ENCODE measurements at places on chromosomes 11 and 22.
A peak's percentile ranks its signal among the peaks of the same experiment; 100 is the strongest.

DNA sequence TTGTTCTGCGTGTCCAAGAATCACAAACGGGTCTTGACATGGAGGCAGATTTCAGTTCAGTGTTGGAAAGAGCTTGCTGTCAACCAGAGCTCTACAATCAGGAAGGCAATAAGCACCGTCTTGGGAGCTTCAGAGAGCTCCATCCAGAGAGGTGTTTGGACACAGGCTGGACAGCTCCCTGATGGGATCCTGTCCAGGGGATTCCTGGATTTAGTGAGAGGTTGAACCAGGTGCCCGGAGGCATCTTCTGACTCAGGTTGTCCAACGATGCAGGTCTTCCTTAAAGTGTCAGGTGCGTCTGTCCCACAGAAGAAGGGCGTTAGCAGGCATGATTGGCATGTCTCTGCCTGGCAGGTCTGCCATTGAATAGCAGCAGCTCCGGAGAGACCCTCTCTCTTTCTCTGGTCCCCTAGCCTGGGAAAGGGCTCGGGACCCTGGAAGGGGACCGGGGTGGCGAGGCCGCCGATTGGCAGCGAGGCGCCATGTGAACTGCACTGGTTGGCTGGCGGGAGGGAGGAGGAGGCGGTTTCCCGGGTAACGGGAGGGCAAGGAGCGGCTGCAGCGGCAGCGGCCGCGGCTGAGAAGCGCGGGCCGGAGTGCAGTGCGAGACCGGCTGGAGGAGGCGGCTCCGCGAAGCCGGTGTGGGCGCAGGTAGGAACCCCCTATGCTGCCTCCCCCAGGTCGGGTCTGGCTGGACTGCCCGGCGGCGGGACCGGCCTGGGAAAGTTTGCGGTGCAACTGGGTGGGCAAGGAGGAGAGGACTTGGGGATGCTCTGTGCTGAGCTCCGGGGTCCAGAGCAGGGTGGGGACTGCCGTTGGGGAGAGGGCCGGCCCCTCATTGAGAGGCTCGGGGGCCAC lies 104.1 kb upstream of the E2F8 start:
- DNase-seq = no peak

DNA sequence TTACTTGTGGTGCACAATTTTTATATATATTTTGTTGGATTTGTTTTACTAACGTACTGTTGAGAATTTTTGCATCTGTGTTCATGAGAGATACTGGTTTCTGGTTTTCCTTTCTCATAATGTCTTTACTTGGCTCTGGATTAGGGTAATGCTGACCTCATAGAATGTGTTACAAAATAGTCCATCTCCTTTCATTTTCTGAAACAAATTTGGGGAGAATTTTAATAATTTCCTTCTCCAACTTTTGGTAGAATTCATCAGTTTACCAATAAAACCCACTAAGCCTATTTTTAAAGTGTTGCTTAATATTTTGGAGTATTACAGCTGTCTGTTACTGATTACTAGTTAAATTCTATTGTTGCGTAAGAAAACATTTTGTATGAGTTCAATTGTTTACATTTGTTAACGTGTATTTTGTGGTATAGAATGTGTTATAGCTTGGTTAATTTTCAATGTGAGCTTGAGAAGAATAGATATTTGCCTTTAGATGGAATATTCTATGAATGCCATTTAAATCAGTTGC lies 11.5 kb downstream of the TRIM22 start:
- no peak for DNase-seq

GRCh38 chr11:122375687-122376399 lies 259.8 kb upstream of the BLID start:
- no peak for DNase-seq

GRCh38 chr11:116928102-116928777 lies 90.8 kb upstream of the APOA1 start:
- DNase-seq = no peak

DNA sequence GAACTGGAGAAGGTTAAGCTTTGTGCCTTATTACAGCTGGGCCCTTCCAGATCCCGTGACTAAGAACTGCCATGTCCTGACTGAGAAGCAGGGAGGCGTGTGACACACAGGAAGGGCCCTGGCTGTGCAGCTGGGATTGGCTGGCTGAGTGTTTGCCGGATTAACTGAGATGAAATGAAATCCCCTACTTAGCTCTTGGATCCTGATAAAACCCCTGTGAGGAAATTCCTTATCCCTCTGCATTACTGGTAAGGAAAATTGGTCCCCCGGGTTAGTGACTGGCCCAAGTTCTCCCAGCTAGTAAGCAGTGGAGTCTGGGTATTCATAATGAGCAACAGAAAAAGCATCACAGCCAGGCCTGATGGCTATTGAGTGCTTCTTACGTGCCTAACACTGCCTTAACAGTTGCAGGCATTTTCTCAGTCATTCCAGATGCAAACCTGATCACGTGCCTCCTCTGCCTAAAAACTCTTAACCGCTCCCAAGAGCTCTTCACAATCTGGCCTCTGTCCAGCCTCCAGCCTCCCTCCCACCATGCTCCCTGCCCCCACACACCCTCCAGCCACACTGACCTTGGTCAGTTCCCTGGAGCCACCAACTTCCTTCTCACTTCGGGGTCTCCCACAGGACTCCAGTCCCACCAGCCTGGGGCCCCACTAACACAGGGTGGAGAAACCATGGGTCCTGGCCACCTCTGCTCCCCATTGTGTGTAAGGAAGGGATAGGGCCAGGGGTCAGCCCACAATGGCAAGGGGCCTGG lies 37.8 kb downstream of the ARRB1 start:
- DNase-seq = no peak

DNA sequence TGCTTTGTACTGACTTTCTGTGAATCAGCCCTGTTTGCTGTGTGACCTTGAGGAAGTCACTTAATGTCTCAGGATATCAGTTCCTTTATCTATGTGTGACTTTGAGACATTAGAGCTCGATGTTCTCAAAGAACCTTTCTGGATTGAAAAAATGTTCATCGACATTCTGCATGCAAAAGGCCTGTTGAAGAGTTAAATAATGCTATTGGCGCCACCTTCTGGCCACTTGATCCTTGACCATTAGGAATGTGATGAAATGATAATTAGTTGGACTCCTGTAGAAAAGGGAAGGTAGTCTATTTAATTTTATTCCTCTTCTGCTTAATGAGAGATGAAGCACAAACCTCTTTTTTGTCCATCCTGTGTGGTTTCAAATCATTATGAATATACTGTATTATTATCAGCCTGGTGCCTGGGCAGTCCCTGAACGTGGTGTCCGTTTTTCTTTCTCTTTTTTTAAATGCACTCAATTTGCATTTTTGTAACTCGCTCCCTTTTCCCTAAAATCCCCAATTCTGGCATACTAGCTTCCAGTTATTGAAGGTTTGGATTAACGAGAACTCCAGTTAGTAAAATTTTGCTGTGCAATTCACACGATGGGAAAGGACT lies 20.7 kb downstream of the ELF5 start:
- DNase-seq = no peak

DNA sequence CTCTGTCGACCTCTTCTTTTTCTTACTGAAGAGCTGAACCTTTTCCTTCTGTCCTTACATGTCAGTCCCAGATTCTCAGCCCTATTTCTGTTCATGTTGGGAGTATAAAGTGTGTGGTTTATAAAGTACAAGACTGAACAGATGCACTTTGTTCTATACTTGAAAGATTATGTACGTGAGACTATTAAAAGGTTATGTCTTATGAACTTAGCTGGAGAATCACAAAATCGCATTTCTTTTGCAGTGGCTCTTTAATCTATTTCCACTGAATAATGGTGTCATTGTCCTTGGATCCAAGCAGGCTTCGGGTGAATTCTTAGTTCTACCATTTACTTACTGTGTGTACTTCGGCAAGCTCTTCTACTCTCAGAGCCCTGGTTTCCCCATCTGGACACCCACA lies 558.4 kb downstream of the TMEM135 start:
- no peak for DNase-seq

DNA sequence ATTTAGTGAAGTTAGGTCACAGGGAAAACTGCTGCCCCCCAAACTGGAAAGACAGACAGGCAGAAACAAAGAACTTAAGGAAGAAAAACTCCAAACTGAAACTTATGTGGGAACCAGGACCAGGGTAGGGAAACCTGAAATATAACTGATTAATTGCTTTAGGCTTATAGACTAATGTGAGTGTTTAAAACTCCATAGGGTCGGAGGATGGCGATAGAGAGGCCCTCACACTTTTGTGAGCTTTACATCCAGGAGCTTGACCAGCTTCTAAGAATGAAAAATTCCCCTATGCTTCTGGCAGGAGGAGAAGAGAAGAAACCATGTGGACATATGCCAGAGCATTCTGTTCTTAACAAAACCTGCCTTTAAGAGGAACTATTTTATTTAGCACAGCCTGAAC lies 598.6 kb downstream of the NELL1 start:
- DNase-seq = no peak

- DNase-seq = no peak
These were observed 585.4 kb downstream of the SOX6 start for GRCh38 chr11:15770798-15771414.

DNA sequence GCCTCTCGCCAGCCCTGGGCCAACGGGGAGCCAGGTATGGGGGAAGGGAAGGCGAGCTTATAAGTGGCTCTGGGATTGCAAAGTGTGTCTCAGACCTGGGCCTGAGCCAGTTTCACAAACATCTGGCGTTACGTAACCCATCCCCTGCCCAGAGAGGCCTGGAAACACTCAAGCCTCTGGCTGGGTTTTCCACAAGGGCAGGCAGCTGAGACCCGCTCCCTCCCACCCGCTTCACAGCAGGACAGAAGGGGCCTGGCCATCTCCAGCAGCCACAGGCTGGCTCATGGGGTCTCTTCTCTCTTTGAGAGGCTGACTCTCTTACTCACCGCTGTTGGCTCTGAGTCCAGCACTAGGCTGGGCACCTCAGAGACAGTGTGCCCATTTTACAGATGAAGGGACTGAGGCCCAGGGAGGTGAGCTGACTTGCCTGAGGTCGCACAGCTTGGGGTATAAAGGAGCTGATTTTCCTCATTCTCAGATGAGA lies 44.5 kb downstream of the TRIOBP start:
- DNase-seq = no peak

- peak; percentile 50 for DNase-seq
These were observed 55.2 kb downstream of the NECTIN1 start for GRCh38 chr11:119673759-119674336.

- peak; percentile 67 for DNase-seq
These were observed 7.3 kb upstream of the SYT7 start for GRCh38 chr11:61587951-61588727.

GRCh38 chr11:45889555-45889954 lies 4.1 kb downstream of the MAPK8IP1 start:
- no peak for DNase-seq

DNA sequence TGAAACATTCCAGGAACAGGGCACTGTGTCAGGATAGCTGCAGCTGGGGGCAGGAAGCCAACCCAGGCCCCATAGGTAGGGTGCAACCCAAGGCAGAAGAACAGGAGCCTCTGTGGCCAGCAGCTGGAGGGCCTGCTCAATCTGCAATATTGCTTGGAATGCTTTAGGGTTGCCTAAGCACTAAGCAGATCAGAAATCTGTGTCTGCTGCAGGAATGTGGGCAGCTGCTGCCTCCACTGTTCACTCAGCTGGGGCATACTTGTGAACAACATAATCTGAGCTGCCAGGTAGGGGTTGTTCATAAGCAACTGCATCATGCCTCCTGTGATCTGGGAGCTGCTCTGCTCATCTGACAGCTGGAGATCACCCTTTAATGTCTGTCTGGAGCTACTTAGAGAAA lies 1.7 kb downstream of the UBQLNL start:
- no peak for DNase-seq

- DNase-seq = no peak
These were observed 552.8 kb upstream of the CCDC179 start for GRCh38 chr11:23413057-23413456.

DNA sequence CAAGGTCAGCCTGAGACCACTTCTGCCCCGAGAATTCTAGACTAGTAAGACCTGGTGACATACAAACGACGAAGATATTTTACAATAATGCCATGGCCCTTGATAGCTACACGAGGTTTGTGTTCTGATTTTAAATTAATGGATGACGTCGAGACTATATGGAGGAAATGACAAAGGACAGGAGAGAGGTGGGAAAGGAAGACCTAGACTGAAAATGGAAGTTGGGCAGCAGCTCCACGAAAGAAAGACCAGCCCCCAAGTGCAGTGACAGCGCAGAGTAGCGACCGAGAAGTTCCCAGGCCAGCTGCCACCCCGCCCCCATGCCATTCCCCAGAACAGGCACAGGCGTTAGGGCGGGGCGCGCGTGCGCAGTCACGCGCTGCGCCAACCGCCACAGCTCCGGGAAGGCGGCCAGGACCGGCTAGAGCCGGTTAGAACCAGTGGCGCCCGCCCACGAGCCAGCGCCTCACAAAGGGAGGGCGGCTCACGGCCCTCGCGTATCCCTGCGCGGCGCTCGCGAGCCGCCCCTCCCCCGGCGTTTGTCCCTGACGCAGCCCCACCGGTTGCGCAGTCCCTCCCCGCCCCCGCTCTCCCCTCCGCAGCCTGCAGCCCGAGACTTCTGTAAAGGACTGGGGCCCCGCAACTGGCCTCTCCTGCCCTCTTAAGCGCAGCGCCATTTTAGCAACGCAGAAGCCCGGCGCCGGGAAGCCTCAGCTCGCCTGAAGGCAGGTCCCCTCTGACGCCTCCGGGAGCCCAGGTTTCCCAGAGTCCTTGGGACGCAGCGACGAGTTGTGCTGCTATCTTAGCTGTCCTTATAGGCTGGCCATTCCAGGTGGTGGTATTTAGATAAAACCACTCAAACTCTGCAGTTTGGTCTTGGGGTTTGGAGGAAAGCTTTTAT lies 1.5 kb upstream of the MALAT1 start:
- peak; percentile 99 for DNase-seq

GRCh38 chr11:119717839-119718534 lies 11.0 kb downstream of the NECTIN1 start:
- DNase-seq = no peak

GRCh38 chr11:81098471-81098870 lies 1635.2 kb downstream of the FAM181B start:
- DNase-seq = no peak

DNA sequence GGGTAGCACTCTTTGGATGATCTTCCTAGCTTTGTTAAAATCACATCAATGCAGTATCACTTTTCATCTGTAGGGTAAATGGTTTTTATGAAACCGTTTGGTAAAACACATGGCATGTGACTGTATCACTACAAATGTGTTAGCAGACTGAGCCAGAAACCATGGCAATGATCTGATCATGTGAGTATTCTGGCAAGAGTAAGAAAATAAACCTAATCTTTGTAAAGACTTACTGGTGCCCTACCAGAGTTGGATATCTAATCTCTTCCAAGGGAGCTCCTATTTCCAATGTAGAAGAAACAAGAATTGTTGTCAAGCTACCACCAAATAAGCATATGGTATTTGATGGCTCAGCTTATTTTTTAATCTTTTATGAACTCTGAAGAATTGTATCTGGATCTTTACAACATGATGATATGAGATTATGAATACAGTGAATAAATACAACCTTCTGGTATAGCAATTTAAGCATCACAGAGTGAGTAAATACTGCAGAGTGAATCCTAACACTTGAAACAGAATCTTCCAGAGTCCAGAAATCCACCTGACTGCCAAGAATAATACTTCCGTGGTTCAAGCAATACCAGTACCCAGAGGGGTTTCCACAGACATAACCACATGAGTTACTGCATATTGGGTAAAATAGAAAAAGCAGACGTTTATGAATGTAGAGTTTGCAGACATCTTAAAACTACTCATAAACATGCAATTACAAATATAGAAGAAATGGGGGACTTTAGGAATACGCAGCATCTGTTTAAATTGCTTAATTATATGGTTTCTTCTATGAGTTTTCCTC lies 238.8 kb downstream of the TTC28 start:
- no peak for DNase-seq
